ENCODE measurements at places on chromosomes 1 and 21.

DNA sequence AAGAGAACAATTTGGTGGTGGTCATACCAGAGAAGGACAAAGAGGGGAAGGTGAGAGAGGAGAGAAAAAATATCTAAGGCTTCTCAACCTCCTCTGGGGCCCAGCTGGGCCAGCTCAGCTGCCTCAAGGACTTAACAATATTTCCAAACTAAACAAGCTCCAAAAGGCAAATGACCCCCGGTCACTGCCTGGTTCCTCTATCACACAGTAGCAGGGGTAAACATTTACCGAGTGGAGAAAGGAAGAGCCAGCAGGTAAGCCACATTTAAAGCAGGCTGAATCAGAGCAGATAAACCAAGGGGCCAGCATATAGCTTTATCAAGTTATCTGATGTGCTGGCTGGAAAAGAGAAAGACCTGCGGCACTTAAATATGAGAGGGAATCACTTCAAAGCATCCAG, 102.1 kb downstream of the KCND3 start:
- DNase-seq, result no peak

DNA sequence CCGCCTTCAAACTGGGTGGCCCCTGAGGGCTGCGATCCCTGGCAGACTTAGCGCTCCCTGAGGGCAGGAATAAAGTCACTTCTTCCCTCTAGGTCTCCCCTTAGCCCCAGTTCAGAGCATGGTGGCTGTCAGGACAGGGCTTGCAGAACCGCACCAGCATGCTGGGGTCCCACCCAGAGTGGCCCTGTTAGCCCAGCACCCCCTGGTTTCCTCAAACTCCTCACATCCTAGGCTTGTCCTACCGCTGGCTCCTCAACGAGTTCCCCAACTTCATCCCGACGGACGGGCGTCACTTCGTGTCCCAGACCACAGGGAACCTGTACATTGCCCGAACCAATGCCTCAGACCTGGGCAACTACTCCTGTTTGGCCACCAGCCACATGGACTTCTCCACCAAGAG, 15.8 kb downstream of the CNTN2 start:
- DNase-seq, result no peak

- no peak for DNase-seq
Measured at GRCh38 chr1:198486903-198487302, 53.6 kb downstream of the ATP6V1G3 start.

DNA sequence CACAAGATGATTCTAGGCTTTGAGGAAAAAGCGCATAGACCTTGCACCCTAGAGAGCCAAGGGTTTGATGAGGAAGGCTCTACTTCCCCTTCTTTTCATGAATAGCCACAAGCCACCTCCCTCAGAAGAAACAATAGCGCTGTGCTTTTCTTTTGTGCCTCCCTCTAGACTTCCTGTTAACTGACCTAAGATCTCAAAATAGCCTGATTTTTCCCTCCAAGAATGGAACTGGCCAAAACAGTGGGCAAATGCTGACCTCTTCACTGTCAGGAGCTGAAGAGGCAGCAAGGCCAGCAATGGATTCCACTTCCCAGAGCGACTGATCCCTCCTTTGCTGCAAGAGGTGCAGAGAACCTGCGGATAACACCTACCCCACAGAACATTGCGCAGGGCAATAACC, 362.8 kb downstream of the KCNH1 start:
- DNase-seq, result no peak

GRCh38 chr1:208219659-208220282, 24.4 kb downstream of the PLXNA2 start:
- DNase-seq, result no peak

DNA sequence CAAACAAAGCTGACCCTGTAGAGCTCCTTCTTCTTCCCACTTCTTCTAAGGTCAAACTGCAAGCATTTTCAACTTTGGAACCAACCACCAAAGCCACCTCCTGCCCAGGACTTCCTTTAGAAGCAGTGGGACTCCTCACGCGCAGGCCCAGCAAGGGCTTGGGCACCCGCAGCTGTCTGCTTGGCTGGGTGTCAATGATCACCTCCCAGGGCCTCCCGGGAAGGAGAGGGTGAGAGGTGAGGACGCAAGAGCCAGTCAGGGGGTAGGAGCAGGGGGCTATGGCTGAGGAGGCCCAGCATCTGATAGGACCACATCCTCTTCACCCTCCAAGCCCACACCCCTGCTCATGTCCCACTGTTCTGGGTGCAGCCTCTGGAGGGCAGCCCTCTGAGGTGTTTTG, 10.2 kb downstream of the KLHL21 start:
- no peak for DNase-seq

DNA sequence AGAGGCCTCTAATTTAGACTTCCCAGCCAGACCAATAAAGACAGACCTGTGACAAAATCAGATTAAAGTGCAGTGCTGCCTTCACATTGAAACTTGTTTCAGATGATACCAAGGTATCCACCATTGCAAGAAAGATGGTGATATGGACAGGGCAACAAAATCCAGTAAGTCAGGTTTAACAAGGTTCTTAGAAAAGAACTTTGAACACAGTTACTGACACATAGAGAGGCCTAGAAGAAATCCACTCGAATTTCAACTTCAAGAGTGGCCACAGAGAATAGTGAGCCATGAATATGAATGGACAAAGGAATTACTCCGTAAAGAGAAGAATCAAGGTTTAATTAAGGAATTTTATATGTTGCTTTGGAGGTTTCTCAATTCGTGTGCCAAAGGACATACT, 230.4 kb downstream of the KCNT2 start:
- no peak for DNase-seq

- peak; percentile 47 for DNase-seq
Measured at GRCh38 chr1:156356875-156357534, 12.0 kb upstream of the RHBG start.

DNA sequence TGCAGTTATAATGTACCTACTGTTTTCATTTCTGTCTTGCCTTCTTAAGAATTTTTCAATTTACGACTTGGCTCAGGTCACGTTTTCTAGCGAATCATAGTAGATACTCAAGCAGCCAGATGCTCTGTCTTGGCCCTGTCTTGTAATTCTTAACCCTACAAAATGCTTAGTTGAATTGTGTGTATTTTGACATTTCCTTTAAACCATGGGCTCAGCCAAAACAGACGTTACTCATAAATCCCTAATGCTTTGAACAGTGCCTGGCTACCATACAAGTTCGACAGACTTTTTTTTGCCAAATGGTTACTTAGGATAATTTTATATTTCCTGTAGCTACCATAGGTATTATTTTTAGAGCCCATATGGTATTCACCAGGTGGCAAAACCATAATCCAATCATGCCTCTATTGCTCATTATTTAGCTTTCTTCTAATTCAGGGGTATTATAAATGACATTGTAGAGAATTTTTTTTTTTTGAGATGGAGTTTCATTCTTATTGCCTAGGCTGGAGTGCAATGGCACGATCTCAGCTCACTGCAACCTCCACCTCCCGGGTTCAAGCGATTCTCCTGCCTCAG, 54.3 kb downstream of the KCNK1 start:
- DNase-seq, result no peak

GRCh38 chr1:76090283-76091203, 16.0 kb downstream of the ST6GALNAC3 start:
- DNase-seq, result no peak

All from activated CD4-positive, alpha-beta T cell treated with anti-CD3 and anti-CD28 coated beads for 1 hour (primary cell).